ENCODE measurements at places on chromosomes 7 and 10.

DNA sequence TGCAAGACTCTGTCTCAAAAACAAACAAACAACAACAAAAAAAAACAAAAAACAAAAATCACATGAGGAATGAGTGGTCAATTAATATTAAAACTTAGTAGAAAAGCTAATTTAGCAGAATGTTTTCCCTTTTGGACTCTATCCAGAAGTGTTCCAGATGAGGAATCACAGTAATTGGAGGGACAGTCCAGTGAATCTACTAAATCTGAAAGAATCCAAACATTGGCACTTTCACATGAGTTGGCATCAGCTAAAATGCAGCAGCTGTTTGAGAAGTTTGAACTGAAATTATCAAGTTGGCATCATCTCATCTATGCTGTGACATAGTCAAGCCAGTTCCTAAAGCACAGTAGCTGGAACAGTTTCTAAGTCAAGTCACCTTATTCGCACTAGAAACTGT lies 367.8 kb downstream of the PPP1R3A start:
- DNase-seq: no peak

GRCh38 chr7:88347517-88347916 lies 40.8 kb upstream of the STEAP4 start:
- DNase-seq: no peak

- no peak for DNase-seq
Observed at GRCh38 chr7:109020251-109020650, 450.6 kb downstream of the DNAJB9 start.

DNA sequence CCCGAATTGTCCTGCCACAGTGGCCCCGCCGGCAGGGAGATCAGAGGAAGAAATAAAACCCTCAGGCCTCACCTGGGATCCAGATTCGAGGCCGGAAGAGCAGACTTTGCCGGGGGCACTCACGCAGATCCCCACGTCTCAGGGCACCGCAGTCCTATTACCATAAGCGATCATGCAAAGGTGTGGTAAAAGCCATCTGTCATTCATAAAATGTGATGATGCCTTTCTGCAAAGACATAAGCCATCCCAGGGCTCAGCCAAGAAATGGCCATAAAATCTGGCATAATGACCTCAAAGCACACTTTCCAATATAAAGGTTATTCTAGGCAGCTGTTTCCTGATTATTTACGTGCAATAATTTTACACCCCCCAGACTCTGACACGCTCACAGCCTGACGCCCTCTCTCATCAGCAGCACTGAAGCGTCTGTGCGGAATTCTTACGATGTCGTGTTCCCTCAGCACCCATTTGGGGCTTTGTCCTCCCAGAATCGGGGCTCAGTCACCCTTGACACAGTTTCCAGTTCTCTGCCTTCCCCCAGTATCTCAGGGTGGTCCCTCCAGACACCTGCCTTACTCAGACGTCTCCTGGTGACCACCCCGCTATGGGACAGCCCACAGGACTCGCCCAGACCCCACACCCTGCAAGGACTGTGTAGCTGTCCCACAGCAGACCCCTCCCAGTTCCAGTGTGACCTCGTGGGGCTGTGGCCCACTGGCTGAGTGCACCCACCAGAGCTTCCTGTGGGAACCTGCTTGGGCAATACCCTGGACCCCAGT lies 74.3 kb upstream of the FAM20C start:
- DNase-seq: no peak

DNA sequence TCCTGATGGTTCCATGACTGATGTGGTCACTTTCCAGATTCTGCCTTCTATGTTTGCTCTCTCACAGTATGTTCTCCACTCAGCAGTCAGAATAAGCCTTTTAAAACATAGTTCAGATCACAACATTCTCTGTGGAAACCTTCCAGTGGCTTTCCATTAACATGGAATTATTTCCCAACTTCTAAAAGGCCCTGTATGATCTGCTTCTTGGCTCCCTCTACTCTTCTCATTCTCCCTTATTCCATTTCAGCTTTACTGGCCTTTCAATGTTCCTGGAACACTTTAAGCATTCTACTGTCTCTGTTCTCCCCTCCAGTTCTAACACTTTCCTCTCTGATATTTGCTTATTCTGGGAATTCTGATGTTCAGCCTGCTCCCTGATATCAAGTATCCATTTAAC lies 325.6 kb downstream of the THSD7A start:
- DNase-seq: no peak

DNA sequence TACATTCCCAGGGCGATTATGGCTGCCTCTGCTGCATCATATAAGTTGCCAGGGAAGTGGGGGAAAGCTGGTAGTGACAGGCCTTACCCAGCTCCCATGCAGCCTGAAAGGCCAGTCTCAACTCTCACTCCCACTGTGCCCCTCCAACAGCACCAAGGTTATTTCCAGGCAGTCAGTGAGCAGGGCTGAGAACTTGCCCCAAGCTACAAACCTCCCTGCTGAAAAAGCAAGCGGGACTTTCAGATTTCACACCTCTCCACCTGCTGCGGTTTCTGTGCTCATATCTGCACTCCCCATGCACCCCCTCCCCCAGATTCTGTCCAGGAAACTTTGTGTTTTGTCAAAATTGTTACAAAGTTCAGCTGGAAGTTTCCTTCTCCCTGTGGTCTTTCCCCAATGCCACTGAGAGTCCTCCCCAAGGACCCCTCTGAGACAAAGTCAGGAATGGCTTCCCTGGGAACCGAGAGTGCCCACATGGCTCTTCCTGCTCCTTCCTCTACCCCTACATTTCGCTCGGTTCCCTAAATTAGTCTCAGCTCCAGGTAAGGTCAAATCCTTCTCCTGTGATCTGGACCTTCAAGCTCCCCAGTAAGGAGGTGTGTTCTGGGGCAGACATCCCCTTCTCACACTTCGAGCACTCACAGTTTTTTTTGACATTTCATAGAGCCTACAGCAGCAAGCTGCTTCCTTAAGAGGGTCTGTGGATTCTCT lies 25.3 kb upstream of the WNT2 start:
- DNase-seq: no peak
